ENCODE measurements at places on chromosomes 11 and 22.
A peak's percentile ranks its signal among the peaks of the same experiment; 100 is the strongest.

DNA sequence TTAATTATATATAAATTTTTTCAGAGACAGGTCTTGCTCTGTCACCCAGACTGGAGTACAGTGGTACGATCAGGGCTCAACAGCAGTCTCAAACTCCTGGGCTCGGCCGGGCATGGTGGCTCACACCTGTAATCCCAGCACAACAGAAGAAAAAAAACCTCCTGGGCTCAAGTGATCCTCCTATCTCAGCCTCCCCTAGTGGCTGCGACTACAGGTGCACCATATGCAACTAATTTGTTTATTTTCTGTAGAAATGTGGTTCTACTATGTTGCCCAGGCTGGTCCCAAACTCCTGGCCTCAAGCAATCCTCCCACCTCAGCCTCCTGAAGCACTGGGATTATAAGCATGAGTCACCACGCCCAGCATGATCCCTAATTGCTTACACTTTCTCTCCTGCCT, 56.1 kb upstream of the SLC35C1 start:
- DNase-seq: no peak

DNA sequence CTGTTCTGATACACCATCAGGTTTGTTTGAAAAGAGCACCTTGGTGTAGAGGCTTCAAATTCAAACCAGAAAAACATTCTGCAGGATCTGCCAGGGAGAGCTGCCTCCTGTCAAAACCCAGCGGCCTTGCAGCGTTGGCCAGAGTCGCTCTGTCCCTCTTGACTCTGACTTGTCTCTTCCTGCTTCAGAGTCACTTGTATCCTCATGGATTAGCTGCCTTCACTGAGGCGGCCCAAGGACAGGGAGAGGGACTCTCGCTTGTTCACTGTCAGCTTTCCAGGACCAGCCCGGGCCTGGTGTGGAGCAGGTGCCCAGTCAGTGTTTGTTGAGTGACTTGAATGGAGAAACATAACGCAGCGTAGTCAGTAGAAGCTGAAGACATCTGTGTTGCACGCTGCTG, 18.0 kb downstream of the TBC1D22A start:
- no peak for DNase-seq

- DNase-seq: peak; percentile 66
Observed at GRCh38 chr11:117143871-117144476, at the start of gene PAFAH1B2. PAFAH1B2 (plus strand) TSS chr11:117144287; CDS start chr11:117152448, 8,161 bp downstream.

DNA sequence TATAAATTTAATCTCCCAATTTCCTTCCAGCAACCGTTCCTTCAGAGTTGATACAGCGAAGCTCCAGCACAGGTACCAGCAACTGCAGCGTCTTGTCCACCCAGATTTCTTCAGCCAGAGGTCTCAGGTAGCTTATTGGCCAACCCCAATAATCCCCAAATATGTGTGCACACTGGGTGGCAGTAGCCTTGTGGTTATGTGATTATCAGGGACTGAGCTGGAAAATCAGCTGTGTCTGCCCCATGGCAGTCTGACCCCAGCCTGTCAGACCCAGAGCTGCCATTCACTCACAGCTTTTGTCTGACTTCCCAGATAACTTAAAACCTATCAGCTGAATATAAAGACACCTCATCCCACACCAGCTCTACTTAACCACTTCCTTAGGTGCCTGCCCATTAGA, 2.0 kb downstream of the HSCB start:
- DNase-seq: no peak

DNA sequence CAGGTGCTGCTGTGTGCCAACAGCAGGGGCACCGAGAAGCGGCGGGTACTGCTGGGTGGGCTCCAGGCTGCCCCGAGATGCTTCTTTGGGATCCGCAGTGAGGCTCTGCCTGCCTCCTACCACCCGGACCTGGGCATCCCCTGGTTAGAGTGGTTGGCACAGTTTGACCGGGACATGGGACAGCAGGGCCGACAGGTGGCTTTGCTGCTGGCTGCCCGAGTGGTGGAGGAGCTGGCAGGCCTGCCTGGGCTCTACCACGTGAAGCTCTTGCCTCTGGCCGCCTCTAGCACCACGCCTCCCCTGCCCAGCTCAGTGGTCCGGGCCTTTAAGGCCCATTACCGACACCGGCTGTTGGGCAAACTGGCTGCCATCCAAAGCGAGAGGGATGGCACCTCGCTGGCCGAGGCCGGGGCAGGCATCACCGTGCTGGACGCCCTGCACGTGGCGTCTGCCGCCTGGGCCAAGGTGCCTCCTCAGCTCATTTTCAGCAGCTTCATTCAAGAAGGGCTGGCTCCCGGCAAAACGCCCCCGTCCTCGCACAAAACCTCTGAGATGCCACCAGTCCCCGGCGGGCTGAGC, 1.9 kb downstream of the TIGD3 start:
- no peak for DNase-seq

Data from keratinocyte (primary cell).